ENCODE measurements at places on chromosomes 2 and 18.
A peak's percentile ranks its signal among the peaks of the same experiment; 100 is the strongest.

- DNase-seq = no peak
Measured at GRCh38 chr2:9124231-9124741, 82.3 kb upstream of the ASAP2 start.

DNA sequence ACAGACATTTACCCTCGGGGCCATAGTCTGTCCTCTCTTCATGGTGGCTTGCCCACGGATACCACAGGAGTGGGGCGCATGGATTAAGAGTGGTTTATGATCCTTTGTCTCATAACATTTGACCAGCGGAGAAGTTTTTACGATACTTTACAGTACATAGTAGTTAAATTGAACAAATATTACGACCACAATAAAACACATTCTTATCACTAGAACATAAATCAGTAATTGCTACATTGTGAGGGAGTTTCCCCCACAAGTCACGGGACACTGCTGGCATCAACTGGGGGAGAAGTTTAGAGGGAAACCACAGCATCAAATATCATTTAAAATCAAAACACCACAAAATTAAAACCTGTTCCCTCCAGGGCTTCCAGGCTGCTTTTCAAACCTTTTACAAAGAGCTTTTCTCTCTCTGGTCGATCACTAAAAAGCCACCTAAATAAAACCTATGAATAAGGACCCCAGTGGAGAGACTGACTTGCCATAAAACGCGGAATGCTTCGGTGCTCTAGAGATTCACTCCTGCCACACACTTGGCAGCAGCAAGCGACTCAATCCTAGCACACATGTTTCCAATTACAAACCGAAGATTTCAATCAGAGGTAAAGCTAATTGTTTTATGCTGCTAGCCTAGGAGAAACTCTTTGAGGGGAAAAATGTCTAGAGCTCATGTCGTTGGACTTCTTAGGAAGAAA is 173.7 kb upstream of the HNRNPA3 start:
- DNase-seq = peak; percentile 4

GRCh38 chr2:19559596-19560240 is 201.3 kb upstream of the OSR1 start:
- no peak for DNase-seq

- no peak for DNase-seq
Measured at GRCh38 chr2:222960126-222960525, 91.9 kb upstream of the KCNE4 start.

- no peak for DNase-seq
Measured at GRCh38 chr2:2767837-2768236, 436.8 kb upstream of the MYT1L start.

DNA sequence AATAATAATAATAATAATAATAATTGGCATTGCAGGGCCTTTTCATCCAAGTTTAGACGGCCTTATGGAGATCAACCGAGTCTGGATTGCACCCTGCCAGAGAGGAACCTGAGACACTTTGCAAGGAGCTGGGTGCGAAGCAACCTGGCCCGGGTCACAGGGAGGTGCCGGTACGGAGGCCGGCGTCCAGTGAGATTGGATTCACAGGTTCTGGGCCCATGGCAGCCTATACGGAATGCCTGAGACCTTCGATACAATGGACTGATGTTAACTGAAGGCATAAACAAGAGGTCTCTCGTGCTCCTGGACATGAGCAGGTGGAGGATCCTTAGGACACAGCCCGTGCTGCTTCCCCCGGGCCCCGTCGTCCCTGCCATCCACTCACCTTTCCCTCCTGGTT is 416.5 kb upstream of the SALL3 start:
- no peak for DNase-seq

- DNase-seq = no peak
Measured at GRCh38 chr2:70369082-70369481, 67.2 kb upstream of the FAM136A start.

GRCh38 chr18:25814841-25815458 is 275.5 kb downstream of the SS18 start:
- DNase-seq = no peak

GRCh38 chr2:109279243-109279860 is 150.3 kb downstream of the SH3RF3 start:
- no peak for DNase-seq

- no peak for DNase-seq
Measured at GRCh38 chr2:185919155-185919554, 180.6 kb downstream of the FSIP2 start.

DNA sequence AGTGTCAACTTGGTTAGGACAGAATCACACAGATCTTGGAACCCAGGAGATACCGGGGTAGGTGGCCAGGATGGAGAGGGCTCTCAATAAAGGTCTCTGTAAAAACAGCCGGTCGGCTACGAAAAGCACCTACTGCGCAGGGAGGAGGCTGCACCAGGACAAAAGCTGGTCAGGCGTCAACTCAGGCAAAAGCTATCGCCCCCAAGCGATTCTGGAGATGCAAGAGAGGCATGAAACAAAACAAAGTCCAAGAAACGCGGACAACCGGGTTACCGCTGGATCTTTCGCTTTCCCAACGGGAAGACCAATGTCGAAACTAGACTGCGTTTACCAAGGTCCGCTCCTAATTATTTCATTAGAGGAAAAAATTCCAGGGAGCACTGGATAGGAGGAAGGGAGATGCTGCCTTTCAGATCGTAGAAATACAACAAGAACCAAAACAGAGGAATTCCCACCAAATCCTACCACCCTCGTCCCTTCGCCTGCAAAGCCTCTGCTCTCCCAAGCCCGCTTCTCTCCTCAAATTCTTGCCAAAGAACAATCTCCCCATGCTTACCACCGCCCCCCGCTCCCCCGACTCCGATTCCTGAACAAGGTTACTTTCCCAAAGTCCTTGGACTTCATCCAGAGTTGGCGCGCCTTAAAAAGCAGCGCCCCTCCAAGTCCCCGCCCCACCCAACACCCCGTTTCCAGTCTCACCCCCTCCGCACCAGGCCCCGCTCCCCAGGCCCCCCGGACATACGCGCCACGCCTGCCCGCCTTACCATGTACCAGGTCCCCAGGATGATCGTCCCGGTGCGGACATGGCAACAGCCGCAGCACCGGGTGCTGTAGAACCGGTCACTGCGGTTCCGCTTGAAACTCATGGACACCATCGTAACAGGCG is 539 bp downstream of the LAPTM4A start:
- DNase-seq = no peak

DNA sequence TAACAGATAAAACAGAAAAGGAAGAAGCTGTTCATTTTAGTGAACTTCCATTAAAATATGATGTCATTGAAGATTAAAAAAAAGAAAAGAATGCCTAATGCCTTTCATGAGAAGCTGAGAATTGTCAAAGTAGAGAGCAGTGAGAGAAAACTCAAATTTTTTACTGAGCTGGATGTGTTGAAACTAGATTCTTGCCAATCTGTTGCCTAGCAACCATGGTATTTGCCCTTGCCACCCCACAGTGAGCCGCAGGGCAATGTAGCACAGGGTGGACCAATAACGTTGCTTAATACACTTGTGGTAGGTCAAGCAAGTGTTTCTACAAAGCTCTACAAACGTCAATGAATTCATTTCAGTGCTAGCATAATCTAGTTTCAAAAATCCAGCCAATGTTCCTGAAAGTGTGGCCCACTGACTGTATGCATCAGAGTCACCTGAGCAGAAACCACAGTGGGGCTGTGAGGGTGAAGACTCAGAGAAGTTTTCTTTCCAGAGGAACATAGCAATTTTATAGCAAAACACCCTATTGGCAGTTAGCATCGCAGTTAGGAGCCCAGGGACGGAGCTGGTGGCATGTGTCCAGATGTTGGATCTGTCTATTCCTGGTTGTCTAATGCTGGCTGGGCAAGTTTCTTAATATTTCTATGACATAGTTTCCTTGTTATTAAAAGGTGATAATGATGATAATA is 132.2 kb downstream of the DOCK10 start:
- peak; percentile 80 for DNase-seq

GRCh38 chr2:186068139-186068801 is 329.7 kb downstream of the FSIP2 start:
- no peak for DNase-seq

- DNase-seq = no peak
Measured at GRCh38 chr2:71606244-71606643, 152.9 kb downstream of the DYSF start.

- DNase-seq = no peak
Measured at GRCh38 chr2:4174796-4175195, 471.4 kb downstream of the DCDC2C start.

DNA sequence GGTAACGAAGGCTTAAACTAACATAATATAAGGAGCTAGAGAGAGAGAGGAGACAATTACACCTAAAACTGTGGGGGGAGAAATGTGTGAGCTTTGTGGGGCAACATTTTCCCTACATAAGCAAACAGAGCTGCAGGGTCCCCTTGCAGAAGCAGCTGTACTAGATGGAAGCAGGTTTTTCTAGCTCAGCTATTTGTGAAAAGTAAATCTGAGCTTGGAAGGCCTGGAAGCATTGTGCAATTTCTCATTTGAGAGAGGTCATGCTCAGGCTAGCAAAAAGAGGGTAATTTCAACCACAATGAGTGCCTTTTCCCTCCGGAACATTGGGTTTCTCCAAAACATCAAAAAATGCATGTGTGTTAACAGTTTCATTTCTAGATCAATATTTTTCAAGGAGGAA is 130.0 kb downstream of the ARL4C start:
- DNase-seq = no peak

- no peak for DNase-seq
Measured at GRCh38 chr2:221533299-221533698, 38.8 kb downstream of the EPHA4 start.

- DNase-seq = no peak
Measured at GRCh38 chr2:80364524-80365212, 60.1 kb upstream of the LRRTM1 start.

DNA sequence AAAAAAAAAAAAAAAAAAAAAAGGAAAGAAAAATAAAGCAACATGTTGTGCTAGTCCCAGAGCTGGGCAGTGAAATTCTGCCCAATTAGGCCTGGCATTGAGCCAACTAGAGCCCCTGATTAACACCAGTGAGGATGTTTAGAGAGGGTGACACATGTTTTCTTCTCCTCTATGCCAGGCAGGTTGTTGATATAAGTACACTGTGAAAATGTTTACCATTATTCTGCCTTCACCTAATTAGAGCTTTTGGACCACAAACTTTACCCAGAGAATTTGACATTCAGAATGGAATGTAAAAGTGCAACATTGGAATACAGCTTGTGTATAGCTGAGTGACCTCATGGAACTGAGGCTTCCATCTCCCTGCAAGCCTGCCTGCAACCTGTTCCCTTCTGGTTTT is 95.9 kb upstream of the MSH2 start:
- DNase-seq = no peak

DNA sequence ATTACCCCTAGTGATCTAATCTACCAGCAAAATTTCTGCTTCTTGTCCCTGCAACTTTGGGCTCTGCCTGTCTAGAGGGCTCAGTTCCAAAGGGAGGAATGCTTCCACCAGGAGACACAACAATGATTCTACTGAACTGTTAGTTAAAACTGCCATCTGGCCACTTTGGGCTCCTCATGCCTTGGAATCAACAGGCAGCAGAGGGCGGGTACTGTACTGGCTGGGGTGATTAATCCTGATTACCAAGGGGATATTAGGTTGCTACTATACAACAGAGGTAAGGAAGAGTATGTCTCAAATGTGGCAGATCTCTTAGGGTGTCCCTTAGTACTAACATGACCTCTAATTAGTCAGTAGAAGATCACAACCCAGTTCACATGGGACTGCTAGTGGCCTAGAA is 21.4 kb downstream of the HADHA start:
- no peak for DNase-seq

- no peak for DNase-seq
Measured at GRCh38 chr2:136246086-136246669, 128.2 kb upstream of the CXCR4 start.

GRCh38 chr18:55477499-55477859 is 110.5 kb downstream of the TCF4 start:
- no peak for DNase-seq

GRCh38 chr2:102166189-102166845 is 20.5 kb upstream of the IL1RL2 start:
- DNase-seq = peak; percentile 44

- no peak for DNase-seq
Measured at GRCh38 chr2:199684832-199685231, 166.2 kb downstream of the FTCDNL1 start.

- no peak for DNase-seq
Measured at GRCh38 chr2:85016446-85016845, 45.5 kb downstream of the KCMF1 start.

DNA sequence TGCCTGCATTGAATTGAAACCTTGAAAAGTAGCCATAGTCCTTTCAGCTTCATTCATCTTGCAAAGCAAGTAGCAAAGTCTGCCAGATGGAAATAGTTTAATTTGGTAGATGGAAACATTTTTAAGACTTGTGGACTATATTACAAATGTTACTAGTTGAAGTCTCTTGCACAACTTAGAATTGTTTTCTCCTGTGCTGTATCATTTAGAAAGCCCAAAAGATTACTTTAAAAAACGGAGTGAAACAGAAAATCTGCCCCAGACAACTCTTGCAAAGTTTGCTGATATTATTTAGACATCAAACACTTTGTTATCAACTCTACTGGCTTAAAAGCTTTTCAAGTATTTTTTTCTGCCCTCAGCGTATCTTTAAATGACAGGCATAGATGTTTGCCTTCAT is 335.0 kb downstream of the RPRM start:
- no peak for DNase-seq

- DNase-seq = peak; percentile 55
Measured at GRCh38 chr18:49285627-49286026, 174.8 kb downstream of the DYM start.

DNA sequence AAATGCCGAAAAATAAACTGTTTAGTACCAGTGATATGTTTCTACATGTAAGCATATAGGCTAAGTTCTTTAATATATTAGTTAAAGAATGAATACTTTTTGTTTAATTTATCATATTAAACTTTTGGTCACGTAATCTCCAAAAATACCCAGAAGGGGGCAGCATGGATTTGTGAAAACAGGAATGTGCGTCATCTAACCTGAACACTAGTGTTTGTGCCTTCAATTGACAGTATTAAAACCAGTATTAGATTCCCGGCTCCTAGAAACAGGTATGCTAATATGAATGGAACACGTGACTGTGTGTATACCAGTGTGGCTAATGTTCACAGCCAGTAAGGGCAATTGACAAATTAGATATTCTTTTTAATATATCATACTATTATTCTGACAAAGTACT is 51.8 kb downstream of the WDR7 start:
- DNase-seq = peak; percentile 70

- DNase-seq = peak; percentile 73
Measured at GRCh38 chr2:188511346-188511745, 219.7 kb downstream of the GULP1 start.

- DNase-seq = no peak
Measured at GRCh38 chr18:57856128-57856527, 53.0 kb upstream of the ATP8B1 start.

GRCh38 chr2:85254540-85255300 is 73.1 kb downstream of the TGOLN2 start:
- DNase-seq = no peak

- no peak for DNase-seq
Measured at GRCh38 chr2:74515271-74515980, 1.2 kb downstream of the TLX2 start.

DNA sequence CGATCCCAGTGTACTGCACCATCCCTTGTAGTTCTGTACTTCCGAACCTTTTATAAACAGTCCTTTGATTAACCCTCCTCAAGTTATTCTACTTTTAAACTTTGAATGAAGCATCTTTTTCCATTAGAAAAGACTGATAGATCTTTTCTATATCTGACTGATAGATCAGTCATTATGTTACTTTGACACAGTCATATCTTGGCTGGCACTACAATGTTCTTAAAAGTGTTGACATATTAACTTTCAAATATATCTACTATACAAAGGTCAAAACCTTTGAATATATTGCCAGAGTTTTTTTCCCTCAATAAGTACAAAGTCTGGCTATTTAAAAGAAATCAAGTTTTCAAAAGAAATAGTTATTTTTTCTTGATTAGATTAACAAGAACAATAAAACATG is 35.4 kb upstream of the NABP1 start:
- no peak for DNase-seq
